ENCODE measurements at places on chromosomes 7 and 10.

- peak; percentile 48 for DNase-seq
Observed at GRCh38 chr7:3260401-3260715, 40.7 kb upstream of the SDK1 start.

DNA sequence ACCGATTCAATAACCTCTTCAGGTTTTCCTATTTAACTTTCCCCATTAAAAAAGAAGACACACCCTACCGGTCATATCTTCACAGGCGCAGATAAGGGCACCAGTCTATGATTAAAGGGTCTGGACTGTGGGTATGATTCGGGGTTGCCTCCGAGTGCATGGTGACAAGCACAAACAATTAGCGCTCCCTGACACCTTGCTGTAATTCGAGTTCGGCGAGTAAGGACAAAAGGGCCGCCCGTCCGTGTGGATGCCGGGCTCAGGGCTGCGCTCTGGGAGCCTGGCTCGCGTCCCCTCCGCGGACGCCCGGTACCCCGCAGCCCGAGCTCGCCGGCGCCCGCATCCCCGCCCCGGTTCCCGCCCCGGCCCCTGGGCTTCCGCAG, 111.9 kb upstream of the RHEB start:
- peak; percentile 18 for DNase-seq

- no peak for DNase-seq
Observed at GRCh38 chr10:130378556-130379400, 242.6 kb downstream of the GLRX3 start.

GRCh38 chr10:80272793-80273522, 16.5 kb downstream of the MAT1A start:
- DNase-seq, result no peak

DNA sequence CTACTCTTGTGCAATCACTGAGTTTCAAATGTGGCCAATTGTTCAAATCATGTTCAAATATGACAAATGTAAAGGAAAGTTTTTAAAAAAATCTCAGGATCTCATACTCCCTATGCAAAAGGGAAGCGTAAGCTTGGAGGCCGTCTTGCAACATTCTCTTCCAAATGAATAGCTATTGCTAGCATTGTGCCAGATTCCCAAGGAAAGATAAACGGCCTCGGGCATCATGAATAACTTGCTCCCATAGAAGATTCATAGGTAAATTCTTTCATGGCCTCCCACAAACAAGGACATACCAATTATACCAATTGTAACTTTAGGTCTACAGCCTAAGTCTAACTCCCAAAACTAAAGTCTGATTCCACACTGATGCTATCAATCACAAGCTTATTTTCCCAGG, 416.9 kb downstream of the THSD7A start:
- DNase-seq, result no peak

DNA sequence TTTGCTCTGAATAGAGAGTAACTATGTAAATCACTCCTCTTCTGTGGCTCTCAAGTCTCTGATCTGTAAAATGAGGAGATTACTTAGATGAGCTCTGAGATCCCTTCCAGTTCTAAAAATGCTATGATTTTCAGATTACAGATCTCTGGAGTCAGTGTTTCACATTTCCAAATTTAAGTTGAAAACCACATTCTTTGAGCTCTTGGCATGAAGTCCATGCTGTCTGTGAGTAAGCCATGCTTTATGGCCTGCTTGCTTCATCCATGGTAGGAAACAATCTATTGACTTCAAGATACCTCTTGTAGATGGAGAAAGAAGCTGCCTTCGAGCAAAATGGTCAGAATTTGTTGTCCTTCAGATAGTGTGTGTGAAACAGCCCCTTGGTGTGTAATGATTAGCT, 64.9 kb downstream of the CELF2 start:
- peak; percentile 19 for DNase-seq

DNA sequence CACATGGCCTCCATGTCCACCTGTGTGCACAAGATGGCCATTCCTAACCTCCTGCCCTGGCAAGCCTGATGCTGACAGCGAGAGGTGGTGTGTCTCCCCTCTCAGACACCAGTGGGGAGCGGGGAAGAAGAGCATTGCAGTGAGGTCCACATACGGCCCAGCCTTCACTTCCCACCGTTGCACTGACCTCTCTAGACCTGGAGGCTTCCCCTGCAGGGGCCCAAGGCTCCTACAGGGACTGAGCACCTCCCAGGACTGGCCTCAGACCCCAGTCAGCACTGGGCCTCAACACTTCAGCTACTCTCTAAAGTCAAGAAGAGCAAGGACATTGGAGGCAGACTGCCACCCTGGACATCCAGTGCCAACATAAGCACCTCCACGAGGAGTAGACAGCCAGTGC, 15.9 kb downstream of the STK32C start:
- DNase-seq, result no peak

DNA sequence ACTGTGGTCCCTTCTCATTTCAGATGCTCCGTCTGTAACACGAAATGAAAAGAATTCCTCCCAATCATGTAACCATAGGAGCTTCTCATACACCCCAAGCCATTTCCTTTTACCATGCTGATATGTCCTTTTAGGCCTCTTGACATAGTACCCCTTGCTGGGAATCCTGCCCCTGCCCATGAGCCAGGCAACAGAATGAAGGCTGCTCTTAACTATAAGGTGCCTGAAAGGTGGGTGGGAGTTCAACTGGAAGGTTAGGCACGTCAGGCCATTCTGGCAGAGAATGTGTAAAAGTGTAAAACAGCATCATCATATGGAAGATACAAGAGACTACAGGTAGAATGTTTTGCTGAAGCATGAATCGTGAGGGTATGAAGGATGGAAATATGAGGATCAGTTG, 22.5 kb downstream of the IL2RA start:
- no peak for DNase-seq

- DNase-seq, result no peak
Observed at GRCh38 chr7:94422136-94422535, 27.4 kb downstream of the COL1A2 start.

DNA sequence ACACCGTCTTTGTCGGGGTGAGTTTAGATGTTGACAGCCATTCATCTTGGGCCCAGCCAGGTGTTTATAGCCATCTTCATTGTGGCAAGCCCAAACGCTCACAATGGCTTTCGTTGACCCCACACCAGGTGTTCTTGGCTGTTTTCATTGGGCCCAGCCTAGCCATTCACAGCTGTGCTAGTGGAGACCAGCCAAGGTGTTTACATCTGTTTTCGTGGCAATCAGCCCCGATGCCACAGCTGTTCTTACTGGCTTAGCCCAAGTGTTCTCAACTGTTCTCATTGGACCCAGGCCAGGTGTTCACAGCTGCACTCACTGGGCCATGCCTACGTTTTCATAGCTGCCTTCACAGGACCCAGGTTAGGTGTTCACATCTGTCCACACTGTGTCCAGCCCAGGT, 7.7 kb downstream of the FRG2B start:
- no peak for DNase-seq

DNA sequence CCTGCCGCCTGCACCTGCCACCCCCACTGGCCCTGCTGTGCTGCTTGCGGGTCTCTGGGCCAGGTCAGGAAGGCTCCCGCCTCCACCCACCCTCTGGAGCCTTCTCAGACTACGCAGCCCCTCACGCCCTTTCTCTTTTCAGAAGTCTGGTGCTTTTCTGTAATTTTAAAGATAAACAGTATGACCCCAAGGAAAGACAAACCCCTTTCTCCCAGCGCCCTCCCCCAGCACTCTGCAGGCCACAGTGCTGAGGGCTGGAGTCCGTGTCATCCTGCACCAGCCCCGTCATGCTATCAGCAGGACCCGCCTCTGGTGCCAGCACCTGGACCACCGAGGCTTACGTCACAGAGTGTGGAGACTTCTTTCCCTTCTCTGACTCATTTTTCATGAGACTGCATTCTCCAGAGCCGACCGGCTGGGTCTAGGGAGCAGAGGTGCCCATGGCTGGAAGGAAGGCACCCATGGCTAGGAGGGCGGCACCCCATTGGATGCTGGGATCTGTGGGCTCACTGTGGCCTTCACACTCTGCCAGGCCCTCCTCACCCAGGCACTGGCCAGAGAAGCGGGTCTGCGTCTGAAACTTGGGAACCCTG, 53.4 kb downstream of the CFAP46 start:
- DNase-seq, result peak; percentile 10

DNA sequence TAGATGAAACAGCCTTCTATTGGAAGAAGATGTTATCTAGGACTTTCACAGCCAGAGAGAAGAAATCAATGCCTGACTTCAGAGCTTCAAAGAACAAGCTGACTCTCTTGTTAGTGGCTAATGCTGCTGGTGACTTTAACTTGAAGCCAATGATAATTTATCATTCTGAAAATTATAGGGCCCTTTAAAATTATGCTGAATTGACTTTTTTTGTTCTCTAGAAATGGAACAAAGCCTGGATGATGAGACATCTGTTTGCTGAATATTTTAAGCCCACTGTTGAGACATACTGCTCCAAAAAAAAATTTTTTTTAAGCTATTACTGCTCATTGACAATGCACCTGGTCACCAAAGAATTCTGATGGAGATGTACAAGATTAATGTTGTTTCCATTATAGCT, 189.2 kb downstream of the MBL2 start:
- no peak for DNase-seq

GRCh38 chr10:21926949-21927348, 76.6 kb downstream of the DNAJC1 start:
- peak; percentile 93 for DNase-seq

DNA sequence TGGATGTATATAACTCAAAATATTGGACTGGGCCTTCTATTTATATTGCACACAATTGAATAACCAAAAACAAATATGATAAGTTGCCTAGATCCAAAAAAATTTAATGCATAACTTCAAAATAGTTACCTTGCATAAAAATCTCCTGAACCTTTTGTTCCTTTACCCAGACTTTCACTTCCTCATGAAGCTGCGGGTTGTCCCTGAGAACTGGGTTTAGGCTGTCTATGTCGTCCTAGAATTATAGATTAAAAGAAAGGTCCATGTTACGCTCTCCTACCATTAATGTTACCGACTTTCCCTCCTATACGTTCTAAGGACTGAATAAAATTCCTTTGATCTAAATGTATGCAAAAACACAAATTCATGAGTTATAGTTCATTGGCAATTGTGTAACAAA, 86.6 kb downstream of the NRBF2 start:
- DNase-seq, result no peak

GRCh38 chr7:131235489-131236317, 92.0 kb upstream of the MKLN1 start:
- peak; percentile 99 for DNase-seq

DNA sequence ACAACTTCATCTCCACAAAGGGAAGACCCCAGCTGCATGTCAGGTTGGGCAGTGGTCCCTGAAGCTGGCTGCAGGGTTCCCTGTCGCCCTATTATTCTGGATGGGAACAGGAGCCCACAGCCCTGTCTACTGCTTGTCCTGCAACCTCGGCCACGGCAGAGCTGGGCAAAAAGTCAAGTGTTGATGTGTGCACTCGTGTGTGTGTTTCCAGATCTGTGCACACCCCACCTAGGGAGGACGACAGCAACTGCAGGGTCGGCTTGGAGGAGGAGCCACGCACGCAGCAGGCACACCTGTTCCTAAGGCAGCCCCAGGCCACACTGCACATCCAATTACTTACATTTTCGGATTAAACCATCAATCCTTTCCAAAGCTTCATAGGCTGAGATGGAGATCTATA, 23.6 kb downstream of the PITRM1 start:
- DNase-seq, result no peak

DNA sequence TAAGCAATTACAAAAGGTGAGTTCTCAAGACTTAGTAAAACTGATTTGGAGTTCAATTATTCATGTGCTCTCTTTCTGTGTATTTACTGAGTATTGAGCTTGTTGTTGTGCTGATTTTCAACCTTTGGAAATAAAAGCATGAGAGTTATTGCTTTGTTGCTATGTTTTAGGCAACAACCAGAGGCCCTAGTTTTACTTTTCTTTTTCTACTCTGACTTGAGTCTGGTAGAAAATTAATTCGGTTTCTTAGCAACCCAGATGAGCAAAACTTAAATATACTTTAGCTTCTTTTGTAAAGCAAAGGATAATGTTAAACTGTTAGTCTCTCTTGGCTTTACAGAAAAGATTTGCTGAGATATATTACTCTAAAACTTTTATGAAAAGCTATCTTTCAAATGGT, 66.4 kb upstream of the SCIN start:
- no peak for DNase-seq

DNA sequence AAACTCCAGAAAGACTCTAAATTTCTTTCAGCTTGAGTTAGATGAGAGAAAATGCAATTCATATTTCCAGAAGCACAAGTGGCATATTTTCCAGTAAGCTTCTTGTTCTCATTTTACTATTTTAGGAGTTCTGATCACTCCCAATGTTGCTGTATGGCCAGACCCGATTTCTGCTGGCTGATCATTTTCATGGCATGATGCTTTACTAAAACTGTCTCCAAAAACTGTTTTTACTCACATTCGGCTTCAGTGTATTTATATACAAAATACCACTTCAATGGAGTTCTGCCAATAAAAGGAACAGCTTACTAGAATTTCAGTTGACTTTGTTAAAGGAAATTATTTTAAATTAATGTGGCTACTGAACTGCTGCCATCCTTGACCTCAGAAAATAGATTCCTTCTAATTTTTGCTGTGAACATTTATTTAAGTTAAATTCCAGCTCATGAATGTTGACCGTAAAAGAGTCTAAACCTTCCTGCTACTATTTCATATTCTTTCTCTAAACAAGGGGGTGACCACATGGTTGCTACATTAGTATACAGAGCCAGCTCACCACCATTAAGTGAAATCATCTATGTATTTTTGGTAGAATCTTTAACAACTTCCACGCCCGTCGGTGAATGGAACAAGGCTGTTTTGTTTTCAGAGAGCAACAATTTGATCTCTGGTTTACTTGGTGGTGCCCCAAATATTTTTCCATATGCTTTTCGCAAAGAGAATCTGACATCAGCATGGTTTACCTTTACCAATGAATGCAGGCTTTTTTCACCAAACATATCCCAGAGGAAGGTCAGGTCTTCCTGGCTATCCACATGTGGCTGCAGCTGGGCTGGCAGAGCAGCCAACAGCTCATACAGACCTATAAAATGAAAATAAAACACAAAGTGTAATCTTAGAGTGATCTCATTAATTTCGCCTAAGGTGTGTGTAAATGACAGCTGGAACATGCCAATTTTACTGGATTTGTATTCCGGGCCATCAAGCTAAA, 101.2 kb downstream of the MPP7 start:
- DNase-seq, result no peak

DNA sequence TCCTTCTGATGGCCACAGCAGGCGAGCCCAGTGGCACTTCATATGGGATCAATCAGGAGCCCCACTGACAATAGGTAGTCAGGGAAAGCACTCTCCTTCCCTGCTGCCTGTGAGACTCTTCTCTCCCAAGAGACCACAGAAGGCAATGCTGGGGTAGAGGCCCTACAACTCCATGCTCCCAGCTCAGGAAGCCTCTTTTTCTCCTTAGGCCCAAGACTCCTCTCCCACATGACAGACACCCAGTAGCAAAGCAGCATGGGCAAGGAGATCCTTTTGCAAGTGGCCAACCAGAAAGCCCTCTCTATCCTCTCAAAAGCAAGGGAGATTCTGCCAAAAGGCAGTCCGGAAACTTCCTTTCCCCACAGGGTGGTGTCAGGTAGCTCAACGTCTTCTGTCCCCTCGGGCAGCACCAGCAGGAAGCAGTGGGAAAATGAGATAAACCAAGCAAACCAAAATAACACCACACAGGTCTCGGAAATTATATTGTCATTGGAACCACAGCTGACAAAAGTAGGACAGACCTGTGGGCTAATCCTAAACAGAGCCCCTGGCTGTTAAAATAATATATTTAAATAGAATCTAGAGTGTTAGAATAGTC, 172.7 kb upstream of the GDF10 start:
- DNase-seq, result no peak

Data from NCI-H226 (cell line).